ENCODE measurements at places on chromosomes 5 and 9.

GRCh38 chr5:133996683-133997252 is 8.0 kb downstream of the VDAC1 start:
- no peak for DNase-seq

DNA sequence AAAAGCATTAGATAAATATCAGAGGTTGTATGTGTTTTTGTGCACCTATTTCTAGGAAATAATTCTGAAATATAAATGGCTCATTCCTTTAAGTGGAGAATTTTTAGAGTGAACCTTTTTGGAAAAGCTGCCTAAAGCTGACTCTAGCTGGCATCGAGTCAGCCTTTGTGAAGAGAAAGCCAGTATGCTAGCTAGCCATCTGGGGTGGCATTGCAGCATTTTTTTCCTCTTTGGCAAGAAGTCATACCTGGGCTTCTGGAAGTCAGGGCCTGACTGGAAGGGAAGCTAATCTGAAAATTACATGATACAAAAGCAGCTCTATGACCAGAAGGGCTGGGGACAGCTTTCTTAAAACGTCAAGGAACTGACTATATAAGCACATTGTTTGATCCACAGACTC is 19.7 kb downstream of the ANP32B start:
- no peak for DNase-seq

DNA sequence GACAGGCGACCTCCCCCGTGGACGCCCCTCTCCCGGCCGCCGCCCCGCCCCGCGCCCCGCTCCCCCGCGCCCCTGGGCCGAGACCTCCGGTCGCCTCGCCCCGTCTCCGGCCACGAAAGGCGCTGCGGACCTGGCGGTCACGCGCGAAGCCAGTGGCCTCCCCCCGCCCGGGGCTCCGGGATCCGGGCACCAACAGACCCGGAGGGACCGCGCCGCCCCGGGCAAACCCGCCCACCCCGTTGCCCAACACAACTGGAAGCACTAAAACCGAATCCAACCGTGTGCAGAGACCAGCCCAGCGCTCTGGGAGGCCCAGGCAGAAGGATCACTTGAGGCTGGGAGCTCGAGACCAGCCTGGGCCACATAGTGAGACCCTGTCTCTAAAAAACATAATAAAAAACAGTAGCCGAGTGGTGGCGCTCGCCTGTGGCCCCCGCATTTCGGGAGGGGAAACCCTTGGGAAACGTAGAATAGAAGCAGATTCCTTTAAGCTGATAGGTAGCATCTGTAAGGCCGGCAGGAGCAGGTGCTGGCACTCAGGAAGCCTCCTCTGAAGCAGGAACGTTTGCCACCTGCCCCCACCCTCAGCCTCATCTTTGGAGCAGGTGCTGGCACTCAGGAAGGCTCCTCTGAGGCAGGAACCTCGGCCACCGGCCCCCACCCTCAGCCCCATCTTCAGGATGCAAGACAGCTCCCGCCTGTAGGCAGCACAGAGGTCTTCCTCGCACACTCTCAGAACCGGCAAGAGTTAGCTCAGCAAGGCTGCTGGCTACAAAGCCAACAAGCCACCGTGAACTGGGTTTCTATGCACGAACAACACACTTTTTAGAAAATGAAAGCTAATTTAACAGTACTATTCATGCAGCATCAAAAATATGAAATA is 4.6 kb upstream of the SLC9A3 start:
- no peak for DNase-seq

DNA sequence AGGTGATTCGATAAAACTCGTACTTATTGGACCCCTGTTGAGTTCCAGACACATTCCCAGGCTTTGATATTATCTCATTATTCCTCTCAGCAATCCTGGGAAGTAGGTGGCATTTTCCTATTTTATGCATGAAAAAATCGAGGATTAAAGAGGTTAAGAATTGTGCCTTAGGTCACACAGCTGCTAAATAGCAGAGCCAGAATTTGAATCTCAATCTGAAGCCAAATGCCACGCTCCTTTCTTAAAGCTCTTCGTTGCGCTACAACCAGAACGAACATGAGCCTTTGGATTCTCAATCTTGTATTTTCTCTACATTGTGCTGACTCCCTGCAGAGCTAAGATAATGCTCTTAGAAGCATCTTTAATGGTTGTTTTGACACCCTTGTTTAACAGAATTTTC is 527.8 kb upstream of the TLE4 start:
- DNase-seq = no peak

DNA sequence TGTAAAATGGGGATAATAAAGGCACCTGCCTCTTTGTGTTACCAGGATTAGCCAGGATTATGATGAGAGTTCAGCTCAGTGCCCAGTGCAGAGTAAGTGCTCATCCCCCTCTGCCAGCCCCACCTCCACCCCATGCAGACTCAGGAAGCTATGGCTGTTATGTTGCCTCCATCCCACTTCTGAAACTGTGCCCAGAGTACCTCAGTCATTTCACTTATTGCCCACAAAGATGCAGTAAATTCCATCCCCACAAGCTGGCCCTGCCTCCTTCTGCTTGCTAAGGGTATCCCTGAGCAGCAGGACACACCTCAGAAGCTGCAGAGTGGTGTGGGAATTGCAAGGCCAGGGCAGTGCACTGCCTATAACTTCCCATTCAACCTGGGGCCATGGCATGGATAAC is 415.1 kb downstream of the SPOCK1 start:
- DNase-seq = no peak

- DNase-seq = no peak
Observed at GRCh38 chr5:26310415-26310814, 728.0 kb downstream of the CDH9 start.
